ENCODE measurements at places on chromosomes 7 and 10. TPM values are rescaled to one million over a fixed set of nuclear protein-coding genes. Genes with fewer than 3 reads are reported as not detected.
A peak's percentile ranks its signal among the peaks of the same experiment; 100 is the strongest.

DNA sequence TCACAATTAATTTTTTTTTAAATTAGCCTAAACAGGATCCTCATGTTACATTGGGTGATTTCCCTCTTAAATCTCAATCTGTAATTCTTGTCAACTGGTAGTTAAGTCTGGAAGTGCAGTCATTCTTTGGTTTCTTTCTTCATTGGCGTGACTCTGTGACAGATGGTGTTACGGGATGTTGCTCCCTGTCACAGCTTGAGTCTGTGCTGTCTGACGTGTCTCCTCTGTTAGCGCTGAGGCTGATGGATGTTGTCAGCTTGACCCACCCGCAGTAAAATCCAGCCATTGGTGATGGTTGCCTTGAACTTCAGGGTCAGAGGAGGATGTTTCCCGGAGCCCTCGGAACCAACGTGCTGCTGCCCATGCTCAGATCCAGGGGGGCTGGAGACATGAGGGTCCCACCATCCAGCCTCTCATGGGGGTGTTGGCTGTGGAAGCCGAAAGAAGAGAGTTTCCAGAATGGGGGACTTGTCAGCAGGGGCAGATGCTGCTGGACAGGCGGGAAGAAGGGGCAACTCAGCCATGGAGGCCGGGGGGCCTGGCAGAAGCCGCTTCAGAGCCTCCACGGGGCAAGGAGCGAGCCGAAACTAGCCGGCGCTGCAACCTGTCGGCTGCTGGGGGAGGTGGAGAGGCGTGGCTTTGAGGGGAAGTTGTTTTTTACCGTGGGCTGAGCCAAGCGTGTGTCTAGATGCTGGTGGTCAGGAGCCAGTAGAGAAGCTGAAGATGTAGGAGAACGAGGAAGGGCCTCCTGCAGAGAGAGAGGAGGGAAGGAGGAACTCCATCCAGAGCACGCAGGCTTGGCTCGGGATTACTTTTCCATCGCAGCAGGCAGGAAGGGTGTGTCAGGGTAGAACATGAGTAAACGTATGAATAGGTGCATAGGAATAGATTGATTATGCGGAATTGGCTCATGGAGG, 3.5 kb downstream of the SUN1 start:
- no peak for DNase-seq

DNA sequence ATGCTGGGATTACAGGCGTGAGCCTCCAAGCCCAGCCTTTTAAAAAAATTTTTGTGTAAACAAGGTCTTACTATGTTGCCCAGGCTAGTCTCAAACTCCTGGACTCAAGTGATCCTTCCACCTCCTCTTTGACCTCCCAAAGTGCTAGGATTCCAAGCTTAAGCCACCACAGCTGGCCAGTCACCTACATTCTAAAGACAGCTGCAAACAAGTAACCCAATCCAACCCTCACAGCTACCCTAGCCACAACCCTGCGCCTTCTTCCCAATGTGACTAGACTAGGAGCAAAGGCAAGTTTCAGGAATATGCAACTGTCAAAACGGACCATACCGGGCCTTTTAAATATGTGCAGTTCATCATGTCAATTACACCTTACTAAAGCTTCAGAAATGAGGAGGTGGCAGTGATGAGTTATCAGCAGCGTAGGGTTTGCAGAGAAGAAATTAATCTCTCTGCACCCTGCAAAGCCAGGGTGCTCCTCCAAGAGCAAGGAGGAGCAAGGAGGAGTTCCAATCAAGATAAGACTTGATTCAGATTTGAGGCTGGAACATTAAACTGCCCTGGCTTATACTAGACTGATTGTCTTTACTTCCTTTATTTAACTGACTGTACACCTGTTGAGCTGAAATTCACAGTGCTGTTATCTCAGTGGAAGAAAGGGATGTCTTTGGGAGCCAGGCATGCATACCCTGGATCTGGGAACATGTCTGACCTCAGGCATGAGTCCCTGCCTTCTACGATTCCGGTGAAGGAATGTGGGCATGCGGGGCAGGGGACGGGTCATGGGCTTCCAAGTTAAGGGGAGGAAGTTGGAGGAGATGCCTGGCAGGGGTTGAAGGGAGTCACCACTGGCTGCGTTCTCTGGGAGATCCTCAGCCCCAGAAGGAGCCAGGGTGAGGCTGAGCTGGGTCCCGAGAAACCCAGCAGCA, 15.5 kb upstream of the TMEM120A start:
- peak; percentile 42 for DNase-seq

GRCh38 chr10:72336259-72337038, 18.3 kb downstream of the DNAJB12 start:
- no peak for DNase-seq

DNA sequence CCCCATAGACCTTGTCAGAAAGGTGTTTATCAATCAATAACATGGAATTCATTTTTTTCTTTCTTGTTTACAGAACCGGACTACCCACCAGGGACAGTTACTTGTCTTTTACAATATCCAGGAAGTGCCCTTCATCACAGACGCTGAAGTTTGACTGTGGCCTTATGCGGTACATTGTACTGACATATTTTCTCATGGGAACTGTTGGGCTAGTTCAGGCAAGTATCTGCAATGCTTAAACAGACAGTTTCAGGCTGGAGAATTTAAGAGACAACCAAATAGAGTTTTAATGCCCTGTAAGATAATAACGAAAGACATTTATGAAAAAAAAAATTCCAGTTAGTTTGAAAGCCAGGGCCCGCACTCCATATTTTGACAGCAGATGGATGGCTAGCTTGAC, 246.4 kb downstream of the GATA3 start:
- DNase-seq, result no peak

- DNase-seq, result no peak
These were observed 153.0 kb downstream of the GRK5 start for GRCh38 chr10:119360181-119360921.

Gene NEUROG3
- not detected for total RNA-seq

GRCh38 chr7:117489430-117489829, 9.6 kb downstream of the CFTR start:
- no peak for DNase-seq

DNA sequence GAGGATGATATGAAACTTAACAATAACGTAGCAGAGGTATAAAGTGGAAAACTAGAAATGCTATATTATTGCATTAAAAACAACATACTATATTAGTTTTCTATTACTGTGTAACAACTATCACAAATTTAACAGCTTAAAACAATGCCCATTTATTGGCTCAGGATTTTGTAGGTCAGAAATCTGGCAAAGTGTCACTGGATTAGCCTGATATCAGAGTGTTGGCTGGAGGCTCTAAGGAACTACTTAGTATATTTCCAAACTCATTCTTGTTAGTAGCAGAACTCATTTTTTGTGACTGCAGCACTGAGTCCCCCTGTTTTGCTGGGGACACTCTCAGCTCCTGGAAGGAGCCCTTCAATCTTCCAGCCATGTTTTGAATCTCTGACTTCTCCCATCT, 306.8 kb downstream of the ETV1 start:
- no peak for DNase-seq

DNA sequence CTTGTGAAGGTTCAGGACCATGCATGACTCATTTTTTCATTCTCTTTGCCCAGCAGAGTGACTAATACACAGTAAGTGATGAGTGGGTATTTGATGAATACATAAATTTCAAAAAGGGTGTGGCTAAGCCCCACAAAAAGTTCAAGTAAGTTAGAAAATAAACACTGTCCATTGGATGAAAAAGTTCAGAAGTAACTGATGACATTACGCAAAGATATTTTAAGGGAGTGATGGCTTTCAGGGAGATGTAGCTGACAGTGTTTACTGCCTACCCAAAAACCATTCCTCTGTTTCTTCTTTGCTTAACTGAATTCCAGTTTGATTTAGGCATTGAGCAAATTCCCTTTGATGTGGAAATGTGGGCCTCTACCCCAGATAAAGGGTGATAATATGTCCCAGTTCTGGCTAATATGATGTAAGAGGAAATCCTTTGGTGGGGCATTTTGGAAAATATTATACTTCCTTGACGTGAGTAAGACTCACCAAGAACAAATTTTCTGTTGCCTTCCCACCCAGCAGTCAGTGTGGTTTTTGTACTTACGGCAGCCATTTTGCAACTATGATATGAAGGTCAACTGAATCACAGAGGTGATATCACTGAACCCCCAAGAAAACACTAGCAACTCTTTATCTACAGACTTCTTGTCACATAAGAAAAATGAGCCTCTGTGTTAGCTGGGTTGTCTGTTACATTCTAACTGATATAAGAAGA, 29.0 kb upstream of the EBLN1 start:
- DNase-seq, result no peak

- DNase-seq, result no peak
These were observed 11.7 kb downstream of the GPER1 start for GRCh38 chr7:1099637-1100036.

Gene RRP12
- total RNA-seq, result 5.9 TPM

Gene OR6B1
- not detected for total RNA-seq

DNA sequence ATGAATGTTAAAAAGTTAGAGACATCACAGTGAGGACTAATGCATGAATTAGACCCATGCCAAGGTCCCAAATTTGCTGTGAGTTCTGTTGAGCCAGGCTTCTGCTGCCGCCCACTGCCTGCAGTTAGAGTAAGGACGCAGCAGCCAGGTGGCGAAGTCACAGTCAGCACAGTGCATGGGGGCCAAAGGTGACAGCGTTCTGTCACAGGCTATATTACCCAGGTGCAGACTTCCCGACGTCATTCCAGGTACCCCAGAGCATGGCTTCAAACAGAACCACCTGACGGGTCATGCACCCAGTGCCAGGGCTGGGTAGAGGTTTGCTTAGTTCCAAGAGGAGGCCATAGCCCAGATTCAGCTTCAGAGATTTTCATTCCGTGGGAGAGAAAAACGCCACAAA, 33.9 kb upstream of the HMX3 start:
- DNase-seq, result no peak

Gene OR2A5
- not detected for total RNA-seq

DNA sequence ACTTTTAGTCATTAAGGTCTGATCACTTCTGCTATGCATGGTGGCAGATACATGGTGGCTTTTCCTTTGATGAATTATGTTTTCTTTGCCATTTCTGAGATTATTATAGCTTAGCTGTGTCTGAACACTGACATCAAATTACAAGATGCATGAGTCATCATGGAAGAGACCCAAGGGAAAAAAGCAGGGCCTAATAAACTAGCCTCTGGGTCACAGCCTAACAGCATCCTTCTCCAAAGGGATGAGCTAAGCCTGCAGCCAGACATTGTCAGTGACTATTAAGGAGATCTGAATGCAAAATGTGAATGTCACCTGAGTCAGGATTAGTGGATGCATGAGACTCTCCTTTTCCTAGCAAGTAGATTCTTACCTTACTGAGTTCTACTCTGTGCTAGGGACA, 19.1 kb upstream of the OGDHL start:
- no peak for DNase-seq

Gene ADAMTS14
- total RNA-seq, result 0.41 TPM

GRCh38 chr10:132328738-132329137, 3.3 kb upstream of the LRRC27 start:
- DNase-seq, result peak; percentile 58

- DNase-seq, result no peak
These were observed 430.5 kb upstream of the GALNT17 start for GRCh38 chr7:70701477-70701876.

Gene BTBD16
- total RNA-seq, result not detected

- DNase-seq, result no peak
These were observed 72.9 kb downstream of the NPY start for GRCh38 chr7:24356718-24357386.

Gene KAZALD1
- 3.9 TPM for total RNA-seq

- no peak for DNase-seq
These were observed 161.7 kb downstream of the FAM107B start for GRCh38 chr10:14612873-14613587.

Gene NPVF
- total RNA-seq, result not detected

Gene CTAGE8
- total RNA-seq, result 0.49 TPM

- DNase-seq, result peak; percentile 71
These were observed 213.9 kb downstream of the MAD1L1 start for GRCh38 chr7:2018569-2019460.

- no peak for DNase-seq
These were observed 63.4 kb downstream of the SRPK2 start for GRCh38 chr7:105325216-105325904.

GRCh38 chr10:88975377-88975720, 15.2 kb upstream of the FAS start:
- no peak for DNase-seq

Gene TMEM225B
- not detected for total RNA-seq

DNA sequence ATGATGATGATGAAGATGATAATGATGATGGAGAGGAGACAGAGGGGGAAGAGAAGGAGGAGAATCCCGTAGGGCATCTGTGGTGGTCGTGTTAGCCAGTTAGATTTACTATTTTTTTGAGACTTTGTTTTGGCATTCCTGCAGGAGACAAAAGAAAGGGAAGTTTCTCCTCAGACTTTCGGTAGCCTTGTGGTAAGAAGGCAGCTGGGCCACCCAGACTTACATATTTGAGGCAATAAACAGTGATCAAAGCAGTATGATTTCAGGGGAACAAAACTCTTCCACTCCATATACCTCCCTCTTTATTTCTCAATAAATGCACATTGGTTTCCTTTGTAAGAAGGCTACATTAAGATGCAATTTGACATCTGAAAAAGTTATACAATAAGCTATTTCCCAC, 32.4 kb upstream of the BICC1 start:
- DNase-seq, result no peak

DNA sequence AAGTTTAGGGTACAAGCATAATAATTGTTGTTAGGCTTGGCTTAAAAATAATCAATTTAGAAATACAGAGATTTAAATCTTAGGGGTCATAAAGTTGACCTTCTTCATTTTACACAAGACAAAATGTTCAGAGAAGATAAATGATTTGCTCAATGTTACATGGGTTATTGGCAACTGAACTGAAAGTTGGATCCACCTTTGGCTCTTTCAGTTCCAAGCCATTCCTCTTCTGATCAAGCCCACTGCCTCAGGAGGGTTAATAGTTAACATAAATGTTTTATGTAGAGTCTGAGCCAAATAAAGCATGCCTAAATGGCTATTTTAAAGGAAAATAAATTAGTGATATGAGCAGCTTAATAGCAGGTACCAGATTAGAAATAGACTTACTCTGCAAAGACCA, 79.1 kb upstream of the RHOBTB1 start:
- DNase-seq, result no peak

DNA sequence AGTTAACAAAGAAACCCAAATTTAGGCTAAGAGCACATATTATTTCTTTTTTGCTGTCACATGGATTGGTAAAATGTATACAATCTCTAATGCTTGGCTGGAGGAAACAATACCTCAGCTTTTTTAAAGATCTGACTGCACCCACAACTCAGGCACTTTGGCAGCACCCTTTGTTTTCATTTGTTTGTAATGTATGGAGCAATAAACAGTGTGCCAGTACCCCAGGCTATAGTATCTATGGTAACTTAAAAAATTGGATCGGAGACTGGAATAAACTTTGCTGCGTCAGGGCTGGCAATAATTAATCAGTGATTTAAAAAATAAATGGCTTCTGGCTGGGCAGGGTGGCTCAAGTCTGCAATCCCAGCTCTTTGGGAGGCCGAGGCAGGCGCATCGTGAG, 27.2 kb downstream of the POLR1F start:
- DNase-seq, result no peak

Gene SCART1
- 1.3 TPM for total RNA-seq

- DNase-seq, result no peak
These were observed 2.7 kb downstream of the CALD1 start for GRCh38 chr7:134782121-134782623.
